Activated CD8-positive, alpha-beta T cell treated with anti-CD3 and anti-CD28 coated beads for 36 hours (primary cell): ENCODE measurements at places on chromosomes 16 and 17. TPM values are rescaled to one million over a fixed set of nuclear protein-coding genes. Genes with fewer than 3 reads are reported as not detected.
A peak's percentile ranks its signal among the peaks of the same experiment; 100 is the strongest.

- H3K4me3 ChIP-seq: peak overlapping the region; percentile 92
- peak overlapping the region; percentile 78 for H3K27ac ChIP-seq
- H3K36me3 ChIP-seq: peaks cover 10% of the 10 kb centered on the region
- peaks cover 16% of the 10 kb centered on the region for H3K4me1 ChIP-seq
- DNase-seq: no peak
- no peaks in the 10 kb centered on the region for H3K27me3 ChIP-seq
Measured at GRCh38 chr17:42798011-42798382, 507 bp downstream of the COA3 start.

- H3K27ac ChIP-seq: peak overlapping the region; percentile 100
- no peaks in the 10 kb centered on the region for H3K27me3 ChIP-seq
- H3K36me3 ChIP-seq: peaks cover 8% of the 10 kb centered on the region
- peak overlapping the region; percentile 83 for H3K4me3 ChIP-seq
- DNase-seq: no peak
Measured at GRCh38 chr17:46922487-46922803, 515 bp upstream of the GOSR2 start.

- no peak overlapping the region for H3K4me3 ChIP-seq
- no peaks in the 10 kb centered on the region for H3K36me3 ChIP-seq
- no peak overlapping the region for H3K27ac ChIP-seq
- no peaks in the 10 kb centered on the region for H3K27me3 ChIP-seq
Measured at GRCh38 chr16:4689864-4690704, 3.3 kb upstream of the NUDT16L1 start.

DNA sequence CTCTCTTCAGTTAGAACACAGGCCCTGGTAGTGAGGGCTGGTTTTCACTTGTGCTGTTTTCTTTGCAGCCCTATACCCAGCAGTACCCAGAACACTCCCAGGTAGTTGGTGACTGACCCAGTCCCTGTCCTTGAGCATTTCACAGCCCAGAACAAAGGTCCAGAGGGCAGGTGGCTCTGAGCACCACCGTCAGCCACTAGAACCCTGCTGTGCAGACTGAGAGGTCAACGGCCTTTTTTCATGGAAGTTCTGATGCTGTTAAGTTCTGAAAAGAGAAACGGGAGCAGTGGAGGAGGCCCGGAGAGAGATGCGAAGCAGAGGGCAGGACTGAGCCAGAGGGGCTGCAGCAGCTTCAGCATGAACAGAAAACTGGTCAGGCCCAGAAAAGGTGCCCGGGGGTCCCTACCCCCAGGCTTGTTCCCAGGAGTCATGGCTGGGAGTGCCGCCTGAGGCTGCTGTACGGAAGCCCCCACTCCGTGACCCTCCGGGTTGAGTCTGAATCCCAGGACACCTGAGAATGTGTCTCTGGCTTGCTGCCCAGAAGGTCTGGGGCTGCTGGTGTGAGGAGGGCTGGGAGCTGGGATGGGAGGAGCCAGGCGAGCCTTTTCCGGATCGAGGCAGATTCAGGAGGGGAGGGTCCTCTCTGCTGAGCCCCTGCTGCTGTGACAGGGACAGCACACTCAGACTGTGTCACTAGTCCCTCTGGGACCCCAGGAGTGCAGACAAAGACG lies 8.7 kb downstream of the ZNF276 start:
- no peak for DNase-seq
- no peaks in the 10 kb centered on the region for H3K27me3 ChIP-seq
- H3K4me3 ChIP-seq: no peak overlapping the region
- peaks cover 29% of the 10 kb centered on the region for H3K4me1 ChIP-seq
- H3K27ac ChIP-seq: peak overlapping the region; percentile 30

DNA sequence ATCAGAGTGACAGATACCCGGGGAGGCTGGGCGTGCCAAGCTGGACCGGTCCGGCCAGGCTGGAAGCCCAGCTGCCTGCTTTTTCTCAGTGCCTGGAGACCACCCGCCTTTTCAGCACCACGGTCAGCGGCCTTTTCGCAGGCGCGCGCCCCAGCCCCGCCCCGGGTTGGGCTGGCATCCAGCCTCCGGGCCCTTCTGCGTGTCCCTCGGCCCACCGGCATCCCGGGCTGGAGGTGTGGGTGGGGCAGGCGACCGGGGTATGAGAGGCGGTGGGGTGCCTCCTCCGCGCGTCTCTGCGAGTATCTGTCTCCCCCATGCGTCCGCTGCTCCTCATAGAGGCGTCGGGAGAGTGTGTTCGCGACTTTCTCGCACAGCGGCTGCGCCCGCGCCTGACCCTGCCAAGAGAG lies 102.5 kb downstream of the MRM1 start:
- H3K4me1 ChIP-seq: no peaks in the 10 kb centered on the region
- no peak overlapping the region for H3K27ac ChIP-seq
- peak; percentile 64 for DNase-seq

- DNase-seq: no peak
- no peaks in the 10 kb centered on the region for H3K27me3 ChIP-seq
- H3K4me1 ChIP-seq: peaks cover 33% of the 10 kb centered on the region
- H3K36me3 ChIP-seq: peaks cover 22% of the 10 kb centered on the region
Measured at GRCh38 chr17:78771758-78772382, 10.2 kb downstream of the CYTH1 start.

DNA sequence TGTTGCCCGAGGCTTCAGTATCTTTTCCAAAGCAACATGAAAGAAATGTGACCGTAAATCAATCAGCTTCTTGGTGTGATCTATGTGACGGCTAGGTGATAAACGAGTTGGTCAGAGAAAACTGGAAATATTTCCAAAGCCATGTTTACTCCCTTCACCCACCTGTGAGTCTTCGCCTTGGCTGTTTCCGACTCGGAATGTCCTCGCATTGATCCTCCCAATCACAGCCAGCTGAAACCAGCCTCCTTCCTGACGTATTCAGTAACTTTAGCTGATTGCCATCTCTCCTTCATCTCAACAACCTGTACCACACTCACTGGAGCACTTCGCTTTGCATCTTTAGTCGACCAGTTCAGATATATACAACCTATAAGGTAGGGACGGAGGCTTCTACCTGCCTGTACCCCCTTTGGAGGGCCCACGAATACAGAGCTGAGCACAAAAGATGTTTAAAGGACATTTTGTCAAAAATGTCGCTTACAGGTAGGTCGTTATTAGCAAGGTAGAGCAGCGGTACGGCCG lies 705 bp downstream of the KRABD2 start:
- DNase-seq: no peak
- no peaks in the 10 kb centered on the region for H3K27me3 ChIP-seq

GRCh38 chr17:40707745-40708144 lies 4.2 kb upstream of the KRT24 start:
- no peaks in the 10 kb centered on the region for H3K36me3 ChIP-seq
- DNase-seq: no peak
- no peak overlapping the region for H3K4me3 ChIP-seq
- H3K27ac ChIP-seq: no peak overlapping the region
- H3K4me1 ChIP-seq: no peaks in the 10 kb centered on the region

Gene EXOC3L1
- total RNA-seq: not detected

Gene TP53TG3F
- not detected for total RNA-seq

Gene CACNG4
- total RNA-seq: not detected

Gene CLEC18B
- not detected for total RNA-seq

Gene TP53TG3
- not detected for total RNA-seq

Gene MT1G
- total RNA-seq: 35.9 TPM
